ENCODE measurements at places on chromosomes 5 and 9.

GRCh38 chr5:124642151-124642550 is 104.3 kb downstream of the ZNF608 start:
- DNase-seq = no peak

DNA sequence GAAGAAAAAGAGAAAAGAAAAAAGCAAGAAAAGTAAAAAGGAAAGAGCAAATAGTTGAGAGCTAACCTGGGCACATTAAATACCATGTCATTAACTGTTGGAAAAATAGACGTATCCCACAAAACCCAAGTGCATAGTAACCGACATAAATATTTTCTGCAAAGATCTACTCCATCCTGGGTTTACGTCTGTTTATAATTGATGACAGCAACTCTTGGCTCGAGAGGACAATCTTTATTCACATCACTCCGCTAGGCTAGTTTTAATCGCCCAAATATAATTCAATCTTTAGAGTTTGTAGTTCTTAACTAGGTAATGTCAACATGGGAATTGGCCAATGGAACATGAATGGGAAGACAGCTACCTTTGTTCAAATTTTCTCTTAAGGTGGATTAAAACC is 321.7 kb upstream of the TNC start:
- no peak for DNase-seq

- DNase-seq = no peak
These were observed 355.9 kb downstream of the ADAMTS6 start for GRCh38 chr5:65125591-65126541.

GRCh38 chr5:159041444-159042198 is 58.1 kb downstream of the EBF1 start:
- DNase-seq = no peak

DNA sequence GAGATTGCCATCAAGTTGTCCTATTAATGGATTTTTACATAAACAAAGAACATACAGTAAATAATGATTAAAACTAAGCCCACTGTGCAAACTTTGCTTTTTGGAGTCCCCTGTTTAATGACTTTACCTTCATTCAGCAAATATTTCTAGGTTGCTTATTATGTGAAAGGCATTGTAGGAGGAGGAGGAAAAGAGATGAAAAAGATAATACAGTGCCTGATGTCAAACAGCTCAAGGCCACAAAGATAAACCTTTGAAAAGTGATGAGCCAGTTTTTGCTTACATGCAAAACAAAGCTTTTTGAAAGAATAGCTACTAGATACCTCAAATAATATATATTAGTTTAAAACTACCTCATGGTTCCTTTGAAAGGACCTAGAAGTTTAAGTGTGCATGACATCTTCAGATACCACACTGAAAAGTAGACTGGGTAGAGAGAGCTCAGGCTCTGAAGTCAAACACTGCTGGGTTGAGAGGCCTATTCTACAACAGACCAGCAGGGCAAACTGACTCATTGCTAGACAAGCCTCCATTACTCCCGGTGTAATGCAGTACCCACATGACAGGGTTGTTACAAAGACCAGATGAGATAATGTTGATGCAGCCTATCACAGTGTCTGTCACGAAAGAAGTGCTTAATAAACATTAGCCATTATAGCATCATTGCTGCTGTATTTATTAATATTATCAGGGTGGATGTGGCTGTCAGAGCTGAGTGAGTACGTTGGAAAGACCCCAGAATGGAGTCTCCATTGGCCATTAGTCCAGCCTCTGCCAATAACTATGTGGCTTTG is 11.8 kb downstream of the DEPDC1B start:
- no peak for DNase-seq

DNA sequence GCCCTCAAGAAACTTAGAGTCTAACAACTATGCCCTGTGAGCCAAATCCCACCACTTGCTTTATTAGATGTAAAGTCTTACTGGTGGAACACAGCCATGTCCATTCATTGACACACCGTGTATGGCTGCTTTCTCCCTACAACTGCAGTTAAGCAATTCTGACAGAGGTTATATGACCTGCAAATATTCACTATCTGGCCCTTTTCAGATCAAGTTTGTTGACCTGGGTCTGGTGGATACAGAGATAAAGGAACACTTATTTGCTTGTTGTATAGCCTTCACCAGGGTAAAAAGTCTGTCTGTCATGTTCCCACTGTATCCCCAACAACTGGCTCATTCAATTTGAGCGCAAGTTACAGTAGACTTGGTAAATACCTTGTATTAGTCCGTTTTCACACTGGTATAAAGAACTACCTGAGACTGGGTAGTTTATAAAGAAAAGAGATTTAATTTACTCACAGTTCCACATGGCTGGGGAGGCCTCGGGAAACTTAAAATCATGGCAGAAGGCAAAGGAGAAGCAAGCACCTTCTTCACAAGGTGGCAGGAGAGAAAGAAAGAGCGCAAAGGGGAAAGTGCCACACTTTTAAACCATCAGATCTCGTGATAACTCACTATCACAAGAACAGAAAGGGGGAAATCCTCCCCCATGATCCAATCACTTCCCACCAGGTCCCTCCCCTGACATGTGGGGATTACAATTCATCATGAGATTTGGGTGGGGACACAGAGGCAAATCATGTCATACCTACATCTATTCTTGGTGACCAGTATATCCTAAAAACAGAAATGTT is 27.9 kb downstream of the DEPDC1B start:
- DNase-seq = no peak

DNA sequence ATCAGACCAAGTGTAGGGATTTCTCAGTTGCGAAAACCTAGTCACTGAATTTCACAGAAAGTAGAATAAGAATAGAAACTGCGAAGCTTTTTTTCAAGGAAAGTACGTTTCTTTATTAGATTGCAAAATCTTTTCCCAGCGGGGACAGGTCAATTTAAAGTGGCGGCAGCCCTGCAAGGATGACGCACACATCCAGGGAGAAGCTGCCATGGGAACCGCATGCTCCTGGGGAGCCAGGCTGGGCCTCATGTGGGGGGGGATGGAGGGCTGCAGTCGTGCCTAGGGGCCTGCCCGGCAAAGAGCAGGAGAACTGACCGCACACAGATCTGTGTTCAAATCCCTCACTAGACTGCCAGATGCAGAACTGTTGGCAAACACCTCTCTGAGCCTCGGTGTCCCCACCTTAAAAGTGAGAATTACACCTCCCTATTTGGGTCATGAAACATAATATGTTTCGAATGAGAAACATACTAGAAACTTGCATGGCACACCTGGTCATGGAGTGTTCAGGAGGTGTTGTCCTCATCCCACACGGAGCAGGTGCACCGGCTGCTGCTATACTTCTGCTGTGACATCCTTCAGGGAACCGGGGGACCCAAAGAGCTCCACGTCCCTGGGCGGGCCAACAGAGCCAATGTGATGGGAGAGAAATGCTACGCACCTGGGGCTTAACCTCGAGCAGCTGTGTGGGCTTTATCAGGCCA is 127.8 kb upstream of the PHYKPL start:
- no peak for DNase-seq

DNA sequence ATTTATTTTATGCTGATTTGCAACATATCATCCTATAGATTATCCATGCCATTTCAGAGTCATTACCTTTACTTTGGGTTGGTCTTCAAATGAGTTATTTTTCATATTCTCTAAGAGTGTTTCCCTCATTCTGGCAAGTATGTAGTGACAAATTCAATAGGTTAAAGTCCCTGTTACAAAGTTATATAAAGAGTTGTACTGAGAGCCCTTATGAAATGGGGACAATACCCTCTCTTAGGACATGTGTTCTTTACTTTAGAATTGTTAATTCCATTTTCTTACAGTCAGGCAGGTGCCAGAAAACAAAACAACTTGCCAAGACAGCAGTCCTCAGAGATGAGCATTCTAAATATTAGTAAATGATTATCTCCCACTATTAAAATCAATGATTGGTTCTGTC is 6.0 kb downstream of the ALDH1A1 start:
- no peak for DNase-seq

- DNase-seq = no peak
These were observed 305.1 kb downstream of the PSAT1 start for GRCh38 chr9:78601957-78602565.

DNA sequence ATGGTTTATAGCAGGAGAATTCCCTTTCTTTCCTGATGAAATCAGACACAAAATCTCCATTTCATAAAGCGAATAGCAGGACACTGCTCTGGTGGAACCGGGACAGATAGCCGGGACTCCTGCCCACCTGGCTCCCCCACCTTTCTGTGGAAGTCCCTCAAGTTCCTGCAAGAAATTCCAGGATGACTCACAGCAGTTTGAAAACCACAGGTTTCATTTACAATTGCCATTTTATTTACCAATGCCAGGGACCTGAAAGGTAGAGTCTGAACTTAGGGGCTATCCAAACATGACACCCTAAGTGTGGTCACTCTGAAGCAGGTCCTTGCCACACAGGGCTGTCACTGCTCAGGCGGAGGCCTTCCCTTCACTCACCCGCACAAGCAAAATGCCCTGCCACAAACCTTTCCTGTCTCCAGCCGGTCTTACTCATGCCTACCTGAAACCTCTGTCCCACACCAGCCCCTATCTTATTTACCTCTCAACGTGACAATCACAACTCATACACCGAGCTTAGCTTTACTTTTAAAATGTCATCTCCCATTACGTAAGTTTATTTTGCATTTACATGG is 63.3 kb upstream of the TAF1L start:
- no peak for DNase-seq

DNA sequence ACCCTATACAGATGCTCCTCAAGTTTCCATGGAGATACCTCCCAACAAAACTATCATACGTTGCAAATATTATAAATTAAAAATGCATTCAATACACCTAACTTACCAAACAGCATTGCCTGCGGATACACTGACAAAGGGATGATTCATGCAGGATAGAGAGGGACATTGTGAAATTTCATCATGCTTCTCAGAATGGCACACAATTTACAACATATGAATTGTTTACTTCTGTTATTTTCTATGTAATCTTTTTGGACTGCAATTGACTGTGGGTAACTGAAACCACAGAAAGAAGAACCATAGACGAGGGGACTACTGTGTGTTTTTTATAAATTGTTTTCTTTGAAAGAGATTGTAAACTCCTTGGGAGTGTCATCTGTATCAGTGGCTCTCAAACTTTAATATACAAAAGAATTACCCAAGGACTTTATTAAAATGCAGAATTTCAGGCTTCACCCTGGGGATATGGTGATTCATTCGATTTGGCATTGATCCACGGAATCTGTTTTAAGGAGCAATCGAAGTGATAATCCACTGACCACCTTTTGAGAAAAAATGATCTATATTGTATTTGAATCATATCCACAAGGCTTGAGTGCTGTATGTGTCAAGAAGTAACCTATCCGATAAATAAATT is 146.4 kb downstream of the SGCD start:
- DNase-seq = no peak

- no peak for DNase-seq
These were observed 10.3 kb upstream of the PRUNE2 start for GRCh38 chr9:76916231-76916630.

GRCh38 chr5:133754575-133755169 is 142.3 kb upstream of the FSTL4 start:
- DNase-seq = no peak

GRCh38 chr5:139068494-139069151 is 129.5 kb downstream of the SIL1 start:
- no peak for DNase-seq

DNA sequence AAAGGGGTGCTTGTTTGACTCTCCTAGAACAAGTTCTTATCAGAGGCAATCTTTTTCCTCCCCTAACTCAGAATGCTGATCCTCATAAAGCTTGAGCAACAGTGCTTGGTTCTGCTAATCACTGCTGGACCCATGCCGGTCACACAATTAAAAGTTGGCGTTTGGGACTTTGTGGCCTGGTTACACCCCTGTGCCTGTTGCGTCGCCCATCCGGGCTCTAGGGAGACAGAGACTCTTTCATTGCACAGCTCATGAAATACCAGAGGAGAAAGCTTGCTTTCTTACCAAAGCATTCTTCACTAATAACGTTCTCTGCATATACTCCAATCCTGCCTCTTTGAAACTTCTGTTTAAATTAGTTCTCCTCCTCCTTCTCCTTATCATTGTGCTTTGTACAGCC is 301.1 kb downstream of the NR3C1 start:
- DNase-seq = no peak

DNA sequence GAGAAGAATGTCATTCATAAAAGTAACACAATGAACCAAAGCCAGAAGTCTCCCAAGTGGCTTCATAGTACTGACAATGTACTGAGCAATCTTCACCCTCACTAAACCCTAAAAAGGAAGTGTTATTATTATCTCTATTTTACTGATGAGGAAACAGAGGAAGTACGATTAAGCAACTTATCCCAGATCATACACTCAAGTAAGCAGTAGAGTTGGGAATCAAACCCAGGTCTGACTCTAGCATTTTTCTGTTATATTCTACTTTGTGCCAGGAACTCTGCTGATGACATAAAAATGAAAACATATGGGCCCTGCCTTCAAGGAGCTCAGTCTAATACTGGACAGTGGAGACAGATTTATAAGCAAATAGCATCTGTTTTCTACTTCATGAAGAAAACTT is 109.2 kb downstream of the RAPGEF6 start:
- DNase-seq = no peak

DNA sequence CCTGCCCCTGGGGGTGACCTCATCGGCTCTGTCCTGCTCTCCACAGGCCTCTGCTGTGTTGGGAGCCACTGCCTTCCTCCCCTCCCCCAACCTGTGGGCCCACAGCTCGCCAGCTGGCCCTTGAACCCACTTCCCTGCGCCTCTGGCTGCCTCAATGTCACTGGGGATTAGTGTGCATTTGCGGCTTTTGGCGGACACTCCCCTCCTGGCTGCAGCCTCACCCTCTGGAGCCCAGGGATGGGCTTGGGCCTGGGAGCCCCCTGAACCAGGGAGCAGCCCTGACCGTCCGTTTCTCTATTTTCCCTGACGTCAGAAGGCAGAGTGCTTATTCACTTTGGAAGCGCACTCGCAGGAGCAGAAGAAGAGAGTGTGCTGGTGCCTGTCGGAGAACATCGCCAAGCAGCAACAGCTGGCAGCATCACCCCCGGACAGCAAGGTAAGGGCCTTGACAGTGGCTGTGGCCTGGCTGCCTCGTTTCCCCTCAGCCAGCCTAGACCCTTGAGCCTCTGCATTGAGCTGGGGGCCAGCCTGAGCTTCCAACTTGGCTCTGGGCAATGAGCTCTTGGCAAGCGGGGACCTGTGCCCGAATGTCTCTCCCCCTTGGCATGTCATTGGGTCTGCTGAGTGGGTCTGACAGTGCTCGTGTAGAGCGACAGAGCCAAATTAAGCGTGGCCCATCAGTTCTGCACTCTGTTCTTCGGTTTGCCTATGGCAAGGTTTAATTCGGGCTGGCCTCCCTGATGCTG is 73.1 kb downstream of the RGS3 start:
- no peak for DNase-seq

GRCh38 chr9:106958955-106959657 is 96.1 kb downstream of the ZNF462 start:
- no peak for DNase-seq
